ENCODE measurements at places on chromosomes 13 and 19.

- no peak for DNase-seq
Measured at GRCh38 chr13:97100821-97101220, 106.5 kb upstream of the OXGR1 start.

DNA sequence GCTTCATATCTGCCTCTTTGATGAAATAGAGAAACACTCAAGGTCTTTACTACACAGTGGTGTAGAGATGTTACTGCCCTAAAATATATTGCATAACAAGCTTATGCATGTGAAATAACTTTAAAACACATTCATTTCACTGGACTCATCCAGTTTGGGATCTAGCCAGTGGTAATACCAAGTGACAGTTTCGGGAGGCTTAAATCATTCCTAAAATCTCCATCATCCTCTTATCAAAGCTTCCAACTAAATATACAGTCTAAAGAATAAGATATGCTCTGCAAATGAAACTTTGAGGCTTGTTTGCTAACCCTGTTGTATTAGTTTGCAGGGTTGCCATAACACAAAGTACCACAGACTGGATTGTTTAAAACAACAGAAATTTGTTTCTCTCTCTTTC, 52.8 kb downstream of the THSD1 start:
- DNase-seq, result peak; percentile 95

- no peak for DNase-seq
Measured at GRCh38 chr13:89382981-89383380, 1711.8 kb downstream of the SLITRK5 start.

- DNase-seq, result no peak
Measured at GRCh38 chr19:29499921-29500590, 25.7 kb upstream of the VSTM2B start.

GRCh38 chr19:48506138-48506733, 5.4 kb downstream of the LMTK3 start:
- peak; percentile 53 for DNase-seq

DNA sequence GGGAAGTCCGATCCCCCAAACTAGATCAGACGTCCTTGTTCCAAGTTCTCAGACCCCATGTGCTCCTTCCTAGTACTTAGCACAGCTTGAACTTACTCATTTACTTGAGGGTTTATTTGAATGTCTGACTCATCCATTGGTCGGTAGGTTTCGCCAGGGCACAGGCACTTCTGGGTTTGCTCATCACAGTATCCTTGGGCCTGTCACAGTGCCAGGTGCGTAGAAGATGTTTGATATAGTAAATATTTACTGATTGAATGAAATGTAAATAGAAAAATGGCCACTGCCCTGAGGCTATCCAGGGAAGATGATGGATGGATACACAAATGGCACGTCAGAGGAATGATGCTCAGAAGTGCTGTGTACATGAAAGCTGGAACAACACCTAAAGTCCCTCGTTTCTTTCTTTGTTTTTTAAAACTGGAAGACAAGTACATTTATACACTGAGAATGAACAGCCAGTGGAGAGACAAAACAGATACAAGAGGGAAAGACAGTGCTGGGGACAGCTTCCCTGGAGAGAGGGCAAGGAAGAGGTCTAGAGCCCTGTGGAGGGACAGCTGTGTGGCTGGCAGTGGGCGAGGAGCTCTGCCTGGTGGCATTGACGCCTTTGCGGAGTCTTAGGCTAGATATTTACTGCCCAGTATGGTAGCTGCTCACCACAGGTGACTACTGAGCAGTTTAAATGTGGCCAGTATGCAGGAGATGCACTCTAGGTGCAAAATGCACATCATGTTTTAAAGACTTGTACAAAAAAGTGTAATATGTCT, 31.2 kb upstream of the KL start:
- DNase-seq, result peak; percentile 7

DNA sequence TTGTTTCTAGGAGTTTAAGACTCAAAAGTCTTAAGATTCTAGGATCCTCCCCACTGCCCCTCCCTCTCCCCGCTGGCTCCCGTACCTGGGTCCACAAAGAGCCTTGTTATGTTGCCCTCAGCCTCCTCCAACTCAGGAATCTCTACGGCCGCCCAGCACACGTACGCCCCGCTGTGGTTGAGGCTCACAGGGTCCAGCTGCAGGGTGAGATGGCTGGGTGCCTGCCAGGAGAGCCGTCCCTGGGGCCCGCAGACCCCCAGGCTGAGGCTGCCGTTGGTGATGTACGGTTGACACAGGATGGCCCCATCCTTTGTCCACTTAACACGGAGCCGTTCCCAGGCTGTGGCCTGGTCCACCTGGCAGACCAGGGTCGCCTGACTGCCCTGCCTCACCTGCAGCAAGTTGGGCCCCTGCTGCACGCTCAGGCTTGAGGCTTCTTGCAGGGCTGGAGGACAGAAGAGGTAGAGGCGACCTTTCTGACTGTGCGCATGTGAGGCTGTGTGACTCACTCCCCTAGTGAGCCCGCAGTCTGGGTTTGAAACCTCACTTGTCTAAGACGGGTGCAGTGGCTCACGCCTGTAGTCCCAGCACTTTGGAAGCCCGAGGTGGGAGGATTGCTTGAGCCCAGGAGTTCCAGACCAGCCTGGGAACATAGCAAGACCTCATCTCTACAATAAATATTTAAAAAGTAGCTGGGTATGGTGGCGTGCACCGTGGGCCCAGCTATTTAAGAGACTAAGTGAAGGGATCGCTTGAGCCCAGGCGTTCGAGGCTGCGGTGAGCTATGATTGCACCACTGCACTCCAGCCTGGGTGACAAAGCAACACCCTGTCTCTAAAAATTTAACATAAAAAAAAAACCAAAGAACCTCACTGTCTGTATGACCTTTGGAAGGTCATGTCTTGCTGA, 4.0 kb downstream of the TMIGD2 start:
- DNase-seq, result no peak

- DNase-seq, result no peak
Measured at GRCh38 chr13:20369886-20370361, 137.8 kb upstream of the GJB6 start.

DNA sequence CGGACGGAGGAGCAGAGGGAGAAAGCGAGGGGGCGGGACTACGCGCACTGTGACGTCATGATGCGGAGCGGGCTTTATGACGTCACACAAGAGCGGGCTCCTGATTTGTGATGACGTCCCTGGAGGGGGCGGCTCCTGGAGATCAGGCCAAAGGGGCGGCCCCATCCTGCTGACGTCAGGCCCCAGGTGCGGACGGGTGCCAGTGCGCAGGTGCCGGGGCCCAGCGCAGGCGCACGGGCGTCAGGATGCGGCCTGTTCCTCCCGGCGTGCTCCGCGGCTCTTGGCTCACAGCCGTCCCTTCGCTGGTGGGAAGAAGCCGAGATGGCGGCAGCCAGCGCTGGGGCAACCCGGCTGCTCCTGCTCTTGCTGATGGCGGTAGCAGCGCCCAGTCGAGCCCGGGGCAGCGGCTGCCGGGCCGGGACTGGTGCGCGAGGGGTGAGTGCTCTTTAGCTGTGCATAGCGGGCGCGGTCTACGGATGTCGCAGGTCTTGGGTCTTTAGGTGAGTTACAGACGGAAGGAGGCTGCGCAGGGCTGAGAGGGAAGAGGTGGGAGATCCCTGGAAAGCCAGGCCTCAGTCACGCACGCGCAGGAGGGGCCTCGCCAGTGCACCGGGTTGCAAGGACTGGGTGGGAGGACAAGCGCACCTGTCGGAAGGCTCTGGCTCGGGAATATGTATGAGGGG, at the start of the genes EMC10 and GARIN5A:
Gene EMC10, plus strand, starts transcription at position 284 of the 683 bp plus-strand sequence. Its CDS starts 38 bp downstream, at position 322.
Gene GARIN5A, minus strand, starts transcription at position 625 of the 683 bp plus-strand sequence. Its CDS starts 460 bp downstream, at position 165.
- DNase-seq, result peak; percentile 92

DNA sequence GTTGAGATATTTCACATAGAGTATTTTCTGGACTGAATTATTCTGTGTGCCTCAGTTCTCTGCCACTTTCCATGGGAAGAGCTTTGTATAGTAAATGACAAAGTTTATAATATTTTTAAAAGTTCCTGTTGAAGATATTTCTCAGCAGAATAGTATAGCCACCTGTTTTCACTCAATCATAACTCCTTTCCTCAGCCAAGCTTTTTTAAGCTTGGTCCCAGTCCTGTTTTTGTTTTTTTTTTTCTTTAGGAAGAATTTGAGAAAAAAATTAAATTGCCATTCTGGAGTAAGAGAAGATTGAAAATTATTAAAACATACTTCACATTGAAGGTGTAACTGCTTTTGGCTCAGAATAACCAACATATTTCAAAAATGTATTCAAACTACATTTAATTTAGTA, 55.5 kb downstream of the ENOX1 start:
- DNase-seq, result no peak

DNA sequence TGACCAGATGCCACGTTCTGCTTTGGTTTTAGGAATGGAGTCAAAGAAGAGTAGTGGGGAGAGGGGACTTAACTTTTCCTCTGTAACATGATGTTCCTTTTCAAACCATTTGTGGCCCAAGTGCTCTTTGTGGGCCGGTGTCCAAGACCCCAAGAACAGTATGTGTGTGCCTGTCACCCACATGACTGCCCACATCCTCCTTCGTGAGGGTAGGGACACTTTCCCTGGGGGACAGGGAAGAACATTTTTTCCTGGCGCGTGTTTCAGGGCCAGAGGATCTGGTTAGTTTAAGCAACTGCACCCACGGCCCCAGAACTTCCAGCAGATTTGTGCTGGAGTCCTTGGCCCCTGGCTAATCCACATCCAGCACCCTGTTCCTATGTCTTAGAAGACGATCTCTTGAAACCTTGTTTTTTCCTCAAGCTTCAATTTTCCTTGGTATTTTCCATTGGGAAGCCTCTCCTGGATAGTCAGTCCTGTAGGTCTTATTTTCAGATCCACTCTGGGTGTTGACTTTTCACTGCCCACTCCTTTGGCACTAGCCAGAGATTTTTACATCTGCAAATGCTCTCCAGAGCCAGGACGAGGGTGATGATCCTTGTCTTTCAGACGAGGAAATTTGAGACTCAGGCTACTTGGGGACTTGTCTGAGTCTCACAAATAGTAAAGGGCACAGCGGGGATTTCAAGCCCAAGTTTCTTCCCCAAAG, 10.8 kb upstream of the CCDC97 start:
- DNase-seq, result no peak

DNA sequence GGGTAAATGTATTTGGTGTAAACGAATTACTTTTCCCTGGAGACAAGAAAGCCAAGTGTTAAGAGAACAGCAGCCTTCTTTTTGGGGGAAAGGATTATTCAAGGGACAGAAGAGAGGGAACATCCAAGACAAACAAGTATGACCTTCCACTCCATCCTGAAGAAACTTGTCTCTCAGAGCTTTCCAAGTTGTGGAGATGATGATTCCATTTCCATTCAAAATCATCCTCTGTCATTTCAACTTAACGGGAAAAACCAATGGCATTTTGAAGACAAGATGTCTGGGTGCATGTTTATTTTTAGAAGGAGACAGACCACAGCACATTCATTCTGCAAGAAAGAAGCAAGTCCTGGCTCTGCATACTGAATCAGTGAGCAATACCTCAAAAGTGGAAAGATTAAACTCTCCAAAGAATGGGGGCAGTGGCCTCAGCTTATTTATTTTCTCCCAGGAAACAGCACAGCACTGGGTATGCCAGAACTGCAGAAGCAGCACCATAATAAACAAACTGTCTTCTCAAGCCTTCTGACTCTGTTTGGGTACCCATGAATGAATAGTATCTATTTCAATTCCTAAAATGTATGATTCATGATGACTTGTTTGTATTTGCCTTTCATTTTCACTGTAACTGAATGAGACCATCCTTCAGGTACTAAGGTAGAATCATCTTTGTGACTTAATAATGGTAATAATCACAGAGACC, 541.0 kb downstream of the RFC3 start:
- DNase-seq, result peak; percentile 88

- peak; percentile 53 for DNase-seq
Measured at GRCh38 chr19:48351341-48351752, 12.4 kb downstream of the TMEM143 start.

DNA sequence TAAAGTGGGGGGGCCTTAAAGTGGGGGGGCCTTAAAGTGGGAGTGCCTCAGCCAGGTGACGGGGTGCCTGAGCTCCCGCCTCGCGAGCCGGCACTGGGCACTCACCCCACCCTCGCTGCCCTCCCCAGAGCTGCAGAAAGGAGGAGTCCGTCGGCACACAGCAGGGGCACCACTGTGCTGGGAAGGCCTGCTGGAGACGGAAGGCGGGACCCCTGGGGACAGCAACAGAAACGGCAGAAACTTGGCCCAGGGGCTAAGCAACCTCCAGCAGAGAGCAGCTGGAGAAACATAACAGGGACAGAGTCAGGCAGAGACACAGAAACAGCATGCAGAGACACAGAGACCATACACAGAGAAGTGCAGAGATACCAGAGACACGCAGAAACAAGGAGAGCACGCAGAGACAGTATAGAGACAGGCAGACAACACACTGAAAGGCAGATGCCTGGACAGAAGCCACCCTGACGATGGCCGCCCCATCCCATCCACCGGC, 7.9 kb downstream of the CFD start:
- no peak for DNase-seq

GRCh38 chr19:48509467-48510194, 2.0 kb downstream of the LMTK3 start:
- DNase-seq, result peak; percentile 32

- peak; percentile 61 for DNase-seq
Measured at GRCh38 chr13:29472332-29472961, 123.0 kb downstream of the SLC7A1 start.

DNA sequence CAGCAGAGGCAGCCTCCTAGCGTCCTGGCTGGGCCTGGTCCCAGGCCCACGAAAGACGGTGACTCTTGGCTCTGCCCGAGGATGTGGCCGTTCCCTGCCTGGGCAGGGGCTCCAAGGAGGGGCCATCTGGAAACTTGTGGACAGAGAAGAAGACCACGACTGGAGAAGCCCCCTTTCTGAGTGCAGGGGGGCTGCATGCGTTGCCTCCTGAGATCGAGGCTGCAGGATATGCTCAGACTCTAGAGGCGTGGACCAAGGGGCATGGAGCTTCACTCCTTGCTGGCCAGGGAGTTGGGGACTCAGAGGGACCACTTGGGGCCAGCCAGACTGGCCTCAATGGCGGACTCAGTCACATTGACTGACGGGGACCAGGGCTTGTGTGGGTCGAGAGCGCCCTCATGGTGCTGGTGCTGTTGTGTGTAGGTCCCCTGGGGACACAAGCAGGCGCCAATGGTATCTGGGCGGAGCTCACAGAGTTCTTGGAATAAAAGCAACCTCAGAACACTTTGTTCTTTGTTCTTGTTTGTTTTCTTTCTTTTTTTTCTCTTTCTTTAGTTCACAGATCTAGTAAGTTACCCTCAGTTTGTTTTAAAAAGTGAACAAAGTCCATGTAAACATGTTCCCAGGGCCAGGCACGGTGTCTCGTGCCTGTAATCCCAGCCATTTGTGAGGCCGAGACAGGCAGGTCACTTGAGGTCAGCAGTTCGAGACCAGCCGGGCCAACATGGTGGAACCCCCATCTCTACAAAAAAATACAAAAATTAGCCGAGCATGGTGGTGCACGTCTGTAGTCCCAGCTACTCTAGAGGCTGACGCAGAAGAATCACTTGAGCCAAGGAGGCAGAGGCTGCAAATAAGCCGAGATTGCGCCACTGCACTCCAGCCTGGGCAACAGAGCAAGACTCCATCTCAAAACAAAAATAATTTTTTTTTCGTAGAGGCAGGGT, 10.2 kb downstream of the ANGPTL4 start:
- DNase-seq, result no peak

DNA sequence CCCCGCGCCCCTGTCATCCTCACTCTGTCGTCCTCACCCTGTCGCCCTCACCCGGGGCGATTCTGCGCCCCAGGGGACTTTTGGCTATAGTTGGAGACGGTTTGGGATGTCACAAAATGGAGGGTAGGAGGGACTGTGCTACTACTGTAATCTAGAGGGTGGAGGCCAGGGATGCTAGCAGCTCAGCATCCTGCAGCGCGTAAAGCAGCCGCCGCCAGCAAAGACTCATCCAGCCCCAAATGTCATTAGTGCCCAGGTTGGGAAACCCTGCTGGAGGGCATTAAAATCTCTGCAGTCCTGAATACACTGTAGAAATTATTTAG, 362 bp downstream of the ZNF557 start:
- DNase-seq, result no peak

GRCh38 chr19:49847731-49848696, 2.9 kb upstream of the PTOV1 start:
- peak; percentile 95 for DNase-seq

- DNase-seq, result peak; percentile 91
Measured at GRCh38 chr19:57807541-57807940, 7.2 kb downstream of the ZNF552 start.
